ENCODE measurements at places on chromosomes 11 and 22. TPM values are rescaled to one million over a fixed set of nuclear protein-coding genes. Genes with fewer than 3 reads are reported as not detected.
A peak's percentile ranks its signal among the peaks of the same experiment; 100 is the strongest.

GRCh38 chr11:68370211-68371111 lies 58.1 kb downstream of the LRP5 start:
- peak; percentile 59 for DNase-seq

DNA sequence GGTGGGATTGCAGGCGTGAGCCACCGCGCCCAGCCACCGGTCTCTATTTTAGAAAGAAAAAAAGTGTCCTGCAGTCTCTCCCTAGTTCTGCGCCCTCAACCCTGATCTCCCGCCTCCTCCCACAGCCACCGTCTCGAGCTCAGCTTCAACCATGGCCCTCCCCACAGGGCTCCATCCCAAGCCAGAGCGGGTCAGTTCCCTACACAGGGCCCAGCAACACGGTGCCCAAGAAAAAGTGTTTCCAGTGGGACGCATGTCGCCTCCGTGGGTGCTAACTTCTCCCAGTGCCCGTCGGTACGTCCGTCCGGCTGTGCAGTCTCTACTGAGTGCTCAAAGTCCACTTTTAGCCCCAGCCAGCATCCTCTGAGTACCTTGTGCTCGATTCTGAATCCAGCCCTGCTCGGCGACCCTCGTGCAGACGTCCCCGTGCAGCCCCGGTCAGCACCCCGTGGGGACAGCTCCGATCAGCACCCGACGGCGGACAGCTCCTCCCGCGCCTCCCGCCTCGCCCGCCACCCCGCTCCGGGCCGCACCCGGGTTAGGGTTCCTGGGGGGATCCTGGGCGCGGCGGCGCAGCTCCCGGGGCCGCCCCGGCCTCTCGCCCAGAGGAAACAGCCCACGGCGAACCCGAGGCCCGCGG lies 657 bp upstream of the MAPK8IP2 start:
- DNase-seq = peak; percentile 74

GRCh38 chr11:22869325-22869724 lies 9.1 kb upstream of the CCDC179 start:
- DNase-seq = no peak

EXPH5 gene
- 8.8 TPM for total RNA-seq

DNA sequence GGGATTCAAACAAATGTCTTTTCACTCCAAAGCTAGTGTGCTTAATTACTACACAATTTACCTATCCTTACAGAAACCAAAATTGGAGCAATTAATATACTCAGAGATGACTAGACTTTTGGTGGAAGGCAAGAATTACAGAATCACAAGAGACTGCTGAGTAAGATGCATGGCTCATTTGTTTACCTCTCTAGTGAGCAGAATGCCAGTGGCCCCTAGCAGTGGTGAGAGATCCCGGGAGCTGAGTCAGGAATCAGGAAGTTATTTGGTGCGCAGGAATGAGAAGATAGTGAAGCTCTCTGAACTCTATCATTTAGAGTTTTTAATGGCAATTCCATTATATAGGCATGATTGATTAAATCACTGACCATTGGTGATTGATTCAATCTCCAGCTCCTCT lies 188.9 kb upstream of the SESN3 start:
- DNase-seq = no peak

DNA sequence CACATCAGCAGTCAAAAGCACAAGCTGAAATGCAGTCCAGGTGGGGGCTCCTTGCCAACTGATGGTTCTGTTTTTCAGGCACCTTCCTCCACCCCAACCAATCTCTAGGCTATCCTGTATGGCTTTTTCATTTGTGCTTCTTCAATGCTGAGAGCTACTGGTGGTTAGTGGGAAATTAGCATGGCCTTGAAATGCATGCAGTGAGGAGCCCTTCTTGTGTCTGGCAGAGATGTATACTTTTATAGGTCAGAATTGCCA lies 167.4 kb downstream of the NAV2 start:
- DNase-seq = no peak

GRCh38 chr22:44020981-44021380 lies 3.1 kb upstream of the PARVB start:
- no peak for DNase-seq

GRCh38 chr11:107659310-107659709 lies 52.5 kb downstream of the SLN start:
- DNase-seq = no peak

All from tongue (tissue), 3 donors.